ENCODE measurements at places on chromosomes 4 and X.

GRCh38 chrX:135416546-135416945 is 5.2 kb upstream of the SMIM10L2A start:
- DNase-seq = no peak

DNA sequence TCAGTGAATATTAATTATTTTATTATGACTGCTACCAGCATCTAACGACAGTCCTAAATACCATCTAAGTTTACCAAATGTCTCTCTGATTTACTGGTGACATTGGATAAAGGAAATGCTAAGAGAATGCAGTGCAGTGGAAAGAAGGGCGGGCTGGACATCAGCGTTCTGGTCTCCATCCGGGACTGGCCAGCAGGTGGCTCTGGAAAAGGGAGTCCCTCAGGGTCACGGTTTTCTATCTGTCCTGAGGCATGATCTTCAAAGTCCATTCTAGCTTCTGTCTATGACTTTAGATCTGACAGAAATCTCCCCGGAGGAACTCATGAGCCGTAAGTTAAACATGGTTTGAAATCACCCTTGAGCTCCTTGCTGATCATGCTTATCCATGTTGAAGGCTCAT is 3.3 kb downstream of the TRIM2 start:
- no peak for DNase-seq

GRCh38 chr4:157231525-157231924 is 11.0 kb downstream of the GRIA2 start:
- no peak for DNase-seq

- DNase-seq = no peak
These were observed 7.2 kb upstream of the FAM9C start for GRCh38 chrX:13051529-13052172.

- DNase-seq = peak; percentile 88
These were observed 21.4 kb downstream of the ZCCHC13 start for GRCh38 chrX:74325130-74326059.

DNA sequence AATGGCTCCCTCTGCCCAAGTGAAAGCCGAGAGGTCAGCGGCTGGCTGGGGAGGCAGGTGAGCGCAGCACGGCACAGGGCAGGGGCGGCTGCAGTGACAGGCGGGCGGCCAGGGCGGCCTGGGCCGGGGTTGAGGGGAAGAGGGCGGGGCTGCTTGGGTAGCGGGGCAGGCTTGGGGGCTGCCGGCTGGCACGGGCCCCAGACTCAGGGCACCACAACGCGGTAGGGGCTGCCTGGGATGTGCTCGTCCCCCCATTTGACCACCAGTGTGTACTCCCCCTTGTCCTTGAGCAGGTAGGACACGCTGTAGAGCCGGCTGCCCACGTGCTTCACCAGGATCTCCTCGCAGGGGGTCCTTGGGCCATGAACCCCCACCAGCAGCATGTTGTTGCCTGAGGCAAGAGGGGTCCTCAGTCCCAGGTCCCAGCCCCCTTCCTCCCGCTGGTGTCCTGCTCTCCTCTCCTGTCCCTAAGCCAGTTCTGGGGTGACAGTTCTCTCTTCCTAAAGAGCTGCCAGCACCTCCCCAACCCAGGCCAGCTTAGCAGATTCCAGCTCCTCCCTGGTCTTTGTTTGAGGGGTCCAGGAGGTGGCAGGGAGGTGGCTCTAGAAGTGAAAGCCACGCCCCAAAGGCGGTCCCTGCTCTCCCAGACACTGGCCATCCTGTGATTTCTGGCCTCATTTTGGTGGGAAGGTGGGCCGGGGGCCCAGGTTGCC is 25.6 kb downstream of the FLNA start:
- no peak for DNase-seq

GRCh38 chr4:24026596-24026995 is 136.7 kb upstream of the PPARGC1A start:
- DNase-seq = no peak

GRCh38 chrX:140723121-140723715 is 13.7 kb downstream of the LINC00632 start:
- no peak for DNase-seq

DNA sequence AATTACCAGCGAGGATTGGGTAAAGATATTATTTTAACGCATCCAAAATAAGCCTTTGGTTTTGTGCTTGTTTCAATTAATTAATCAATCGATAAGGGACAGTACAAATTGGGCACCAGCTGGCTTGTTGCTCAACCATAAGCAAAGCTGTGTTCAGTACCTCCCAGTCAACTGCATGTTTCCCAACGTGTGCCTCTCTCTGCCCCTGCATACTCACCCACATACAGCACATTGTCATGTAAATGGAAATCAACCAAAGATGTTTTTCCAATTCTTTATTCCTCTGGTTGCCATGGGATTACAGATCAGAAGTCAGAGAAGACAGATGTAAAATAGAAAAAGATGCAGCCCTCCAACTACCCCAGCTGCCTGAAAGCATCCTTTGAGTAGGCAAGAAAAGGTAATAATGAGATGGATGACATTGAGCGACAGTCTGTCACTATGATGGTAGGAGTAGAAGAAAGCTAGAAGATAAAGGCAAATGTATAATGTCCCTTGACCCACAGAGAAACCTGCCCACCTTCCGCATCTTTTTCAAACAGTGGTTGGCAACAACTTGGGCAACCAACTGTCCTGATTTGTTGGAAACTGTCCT is 92.7 kb upstream of the TSPAN7 start:
- DNase-seq = no peak

DNA sequence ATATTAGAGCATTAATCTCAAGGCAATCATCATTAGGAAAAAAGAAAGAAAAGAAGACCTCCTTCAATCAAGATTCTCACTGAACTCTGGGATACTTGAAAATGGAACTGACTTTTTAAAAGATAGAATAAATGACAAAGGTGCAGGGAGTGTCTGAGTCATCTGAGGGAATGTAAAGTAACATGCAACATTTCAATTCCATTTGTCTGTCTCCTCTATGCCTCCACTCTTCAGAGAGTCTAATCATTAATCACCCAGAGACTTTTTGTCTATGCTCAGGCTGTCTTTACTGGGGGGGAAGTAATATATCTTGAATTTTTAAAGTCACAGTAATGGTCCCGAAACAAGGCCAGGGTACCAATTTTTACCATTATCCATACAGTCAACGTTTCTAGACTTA is 55.0 kb upstream of the PACRGL start:
- DNase-seq = no peak

GRCh38 chr4:38902695-38903094 is 35.1 kb downstream of the FAM114A1 start:
- peak; percentile 17 for DNase-seq

GRCh38 chr4:37728064-37728463 is 41.9 kb upstream of the RELL1 start:
- no peak for DNase-seq

DNA sequence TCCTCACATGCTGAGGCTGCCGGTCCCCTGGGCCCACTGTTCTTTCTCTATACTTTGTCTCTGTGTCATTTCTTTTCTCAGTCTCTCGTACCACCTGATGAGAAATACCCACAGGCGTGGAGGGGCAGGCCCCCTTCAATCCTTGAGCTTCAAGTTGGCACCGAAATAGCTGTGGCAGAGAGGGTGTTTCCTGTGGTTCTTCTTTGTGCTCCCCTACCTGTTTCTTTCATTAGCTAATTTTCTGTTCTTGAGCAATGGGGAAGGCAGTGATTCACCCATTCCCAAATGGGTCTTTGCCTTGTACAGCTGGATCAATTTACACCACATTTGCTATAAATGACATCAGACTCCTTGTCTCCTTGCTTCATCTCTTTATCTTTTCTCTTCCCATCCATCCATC is 2.1 kb upstream of the CYSLTR1 start:
- no peak for DNase-seq

- no peak for DNase-seq
These were observed 63.1 kb downstream of the SLC10A7 start for GRCh38 chr4:146458594-146458993.

- peak; percentile 59 for DNase-seq
These were observed 17.5 kb upstream of the SH3KBP1 start for GRCh38 chrX:19904778-19905367.

DNA sequence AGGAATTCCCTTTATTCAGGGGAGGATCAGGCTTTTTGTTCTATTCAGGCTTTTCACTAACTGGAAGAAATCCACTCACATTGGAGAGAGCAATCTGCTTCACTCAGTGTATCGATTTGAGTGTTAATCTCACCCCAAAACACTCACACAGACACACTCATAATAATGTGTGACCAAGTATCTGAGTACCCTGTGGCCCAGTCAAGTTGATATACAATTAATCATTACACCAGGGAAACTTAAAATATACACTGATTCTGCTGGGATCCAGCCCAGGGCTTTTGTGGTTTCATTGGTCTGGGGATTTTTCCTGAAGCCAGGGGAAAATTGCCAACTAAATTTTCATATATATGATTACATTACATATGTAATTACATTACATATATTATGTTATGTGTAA is 44.0 kb upstream of the GATB start:
- DNase-seq = no peak

GRCh38 chrX:72128881-72129280 is 2.8 kb downstream of the RTL5 start:
- DNase-seq = peak; percentile 9

GRCh38 chrX:153875391-153876111 is 10.4 kb downstream of the L1CAM start:
- DNase-seq = peak; percentile 65

- DNase-seq = no peak
These were observed 2.1 kb upstream of the ZNF141 start for GRCh38 chr4:335515-335914.

- DNase-seq = no peak
These were observed 160.1 kb upstream of the VCX3A start for GRCh38 chrX:6694977-6695376.

GRCh38 chr4:55397520-55398321 is 2.0 kb downstream of the TMEM165 start:
- peak; percentile 23 for DNase-seq

- no peak for DNase-seq
These were observed 96.3 kb upstream of the ENPP6 start for GRCh38 chr4:184313702-184314659.

- no peak for DNase-seq
These were observed 464.9 kb upstream of the AMOT start for GRCh38 chrX:113305496-113305895.

DNA sequence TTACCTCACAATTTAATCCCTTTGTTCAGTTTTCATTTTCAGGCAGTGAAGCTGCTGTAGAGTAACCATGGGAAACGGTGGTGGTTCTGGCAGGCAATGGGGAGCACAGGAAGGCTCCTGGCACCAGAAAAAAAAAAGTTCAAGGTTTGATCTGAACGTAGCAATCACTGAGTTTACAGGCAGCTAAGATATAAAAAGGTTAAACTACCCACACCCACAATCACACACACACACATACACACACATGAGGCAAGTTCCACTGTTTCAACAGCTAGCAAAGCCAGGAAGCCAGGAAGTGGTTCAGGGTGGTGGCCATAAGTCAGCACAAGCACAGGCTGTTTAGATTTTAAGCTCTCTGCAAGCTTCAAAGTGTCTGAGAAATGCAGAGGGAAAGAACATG is at the start of gene SULT1B1:
SULT1B1 (minus strand) TSS at position 166 of the 400 bp plus-strand sequence. CDS start 5,403 bp downstream, outside the sequence.
- DNase-seq = no peak

GRCh38 chr4:78518561-78518960 is 33.0 kb upstream of the ANXA3 start:
- DNase-seq = no peak

- no peak for DNase-seq
These were observed 2.1 kb downstream of the PPP3CA start for GRCh38 chr4:101345271-101345595.

DNA sequence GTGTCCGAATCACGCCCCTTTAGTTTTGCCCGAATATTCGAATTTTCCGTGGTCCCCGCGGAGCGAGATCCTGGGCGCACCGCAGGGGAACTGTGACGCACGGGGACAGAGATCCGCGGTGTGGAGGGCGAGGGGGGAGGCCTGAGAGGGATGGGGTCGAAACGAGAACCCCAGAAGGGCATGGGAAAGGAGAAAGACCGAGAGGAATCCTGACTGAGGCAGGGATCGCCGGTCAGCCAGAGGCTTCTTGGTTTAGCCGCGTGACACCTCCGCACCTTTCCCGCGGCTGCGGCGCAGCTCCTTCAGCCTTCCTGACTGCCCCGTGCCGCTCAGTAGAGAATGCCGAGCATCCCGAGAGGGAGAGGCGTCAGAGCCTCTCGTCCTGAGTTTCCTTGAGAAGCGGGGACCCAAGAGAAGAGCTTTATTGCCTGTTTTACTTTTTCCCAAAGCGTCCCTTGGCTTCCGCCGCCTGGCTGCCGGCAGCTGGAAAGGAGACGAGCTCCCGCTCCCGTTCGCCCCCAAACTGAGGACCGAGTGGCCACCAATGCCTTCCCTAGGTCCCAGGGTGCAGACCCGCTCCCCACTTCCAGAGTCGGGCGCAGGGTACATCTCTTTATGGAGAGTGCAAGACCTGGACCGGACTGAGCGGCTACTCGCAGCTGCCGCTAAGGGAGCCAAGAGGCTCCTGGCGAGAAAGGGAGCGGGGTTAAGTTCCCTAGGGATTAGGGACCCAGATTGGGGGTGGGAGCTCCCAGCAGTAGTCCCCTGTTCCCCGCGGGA is 911 bp upstream of the GPR50 start:
- no peak for DNase-seq

DNA sequence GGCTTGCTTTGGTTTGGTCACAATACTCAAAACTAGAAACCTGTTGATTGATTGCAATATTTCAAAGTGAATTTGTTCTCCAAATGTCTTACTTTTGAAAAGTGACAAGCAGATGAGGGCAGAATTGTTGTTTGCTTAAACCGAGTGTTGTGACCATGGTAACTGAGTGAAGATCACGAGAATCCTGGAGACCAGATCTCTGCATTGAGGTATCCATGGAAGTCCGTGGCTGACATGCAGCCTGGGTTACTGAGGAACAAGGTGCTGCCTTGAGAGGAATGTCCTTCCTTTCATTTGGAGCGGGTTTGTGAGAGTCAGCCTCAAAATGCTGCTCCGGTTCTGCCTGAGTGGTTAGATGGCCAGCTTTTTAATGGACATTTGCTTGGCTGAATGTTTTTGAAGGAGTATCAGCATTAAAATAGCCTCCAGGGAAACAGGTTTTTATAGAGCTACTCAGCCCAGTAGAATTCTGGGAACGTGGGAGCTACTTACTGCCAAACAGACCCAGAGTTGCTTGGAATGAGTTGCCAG is 31.3 kb downstream of the NYX start:
- DNase-seq = no peak

GRCh38 chrX:5746231-5746630 is 482.4 kb downstream of the NLGN4X start:
- DNase-seq = no peak

DNA sequence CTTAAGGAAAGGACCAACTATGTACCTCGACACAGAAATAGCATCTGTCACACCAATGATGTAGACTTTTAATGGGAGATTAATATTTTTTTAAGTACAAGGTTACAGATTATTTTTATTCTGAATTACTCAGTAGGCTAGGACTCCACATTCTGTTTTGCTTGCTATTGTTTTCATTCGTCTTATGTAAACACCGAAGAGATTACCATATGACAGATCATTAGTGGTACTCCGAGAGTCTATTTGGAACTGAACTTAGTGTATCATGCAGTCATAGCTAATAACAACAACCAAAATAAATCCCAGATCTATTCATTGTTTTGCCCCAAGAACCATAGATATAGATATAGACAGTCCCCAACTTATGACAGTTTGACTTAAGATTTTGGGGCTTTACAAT is 139.7 kb upstream of the SPRY1 start:
- DNase-seq = no peak

- DNase-seq = no peak
These were observed 173.9 kb downstream of the MGST2 start for GRCh38 chr4:139839403-139840031.
